ENCODE measurements at places on chromosomes 2 and 18.

DNA sequence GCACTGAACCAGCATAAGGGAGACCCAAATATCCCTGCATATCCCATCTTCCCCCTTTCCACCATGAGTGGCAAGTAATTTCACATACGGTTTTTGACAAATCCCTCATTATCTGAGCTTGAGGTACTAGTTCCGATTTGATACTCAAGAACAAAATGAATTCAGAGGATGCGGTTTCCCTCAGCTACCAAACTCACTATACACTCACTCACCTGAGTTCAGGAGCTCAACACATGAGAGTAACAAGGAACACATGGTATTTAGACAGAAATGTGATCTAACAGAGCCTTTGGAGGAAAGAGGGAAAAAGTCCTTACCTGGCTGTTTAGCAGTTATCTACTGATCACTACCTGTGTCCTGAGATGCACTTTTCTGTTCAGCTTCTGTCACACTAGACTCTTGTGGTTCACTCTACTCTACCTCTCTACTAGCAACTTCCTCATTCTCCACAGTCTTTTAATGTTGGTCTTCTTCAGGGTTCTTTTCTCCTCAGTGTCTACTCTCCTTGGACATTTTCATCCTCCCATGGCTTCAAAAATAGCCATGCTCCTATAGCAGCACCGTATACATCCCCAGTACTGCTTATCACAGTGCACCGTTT is 25.1 kb downstream of the ASXL2 start:
- no peak for DNase-seq

GRCh38 chr2:36820942-36821605 is 124.6 kb downstream of the VIT start:
- DNase-seq, result no peak

DNA sequence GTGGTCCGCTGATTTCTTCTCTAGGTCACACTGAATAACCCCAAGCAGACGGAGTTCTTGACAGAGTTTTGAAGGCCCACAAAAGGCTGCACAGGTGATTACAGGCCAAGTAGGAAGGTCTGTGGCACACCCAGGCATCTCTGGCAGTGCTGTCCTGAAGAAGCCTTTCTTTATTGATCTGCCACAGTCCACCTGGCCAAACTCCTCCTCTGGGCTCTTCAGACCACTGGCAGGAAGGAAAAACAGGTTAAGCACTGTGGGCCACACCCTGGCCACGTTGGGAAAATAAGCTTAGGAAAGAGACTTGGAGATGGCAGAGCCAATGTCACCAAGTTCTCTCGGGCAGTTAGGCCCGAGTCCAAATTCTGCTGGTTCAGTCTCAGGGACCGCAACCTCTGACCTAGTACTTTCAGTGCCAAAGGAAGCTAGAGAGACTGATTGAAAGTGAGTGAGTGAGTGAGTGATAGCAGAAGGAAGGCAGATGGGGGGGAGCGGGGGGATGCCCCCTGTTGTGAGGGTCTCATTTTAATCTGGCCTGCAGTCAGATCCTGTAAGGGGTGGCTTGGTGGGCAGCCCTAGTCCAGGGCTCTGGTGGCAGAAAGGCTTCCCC is 102.9 kb downstream of the TGFA start:
- DNase-seq, result no peak

DNA sequence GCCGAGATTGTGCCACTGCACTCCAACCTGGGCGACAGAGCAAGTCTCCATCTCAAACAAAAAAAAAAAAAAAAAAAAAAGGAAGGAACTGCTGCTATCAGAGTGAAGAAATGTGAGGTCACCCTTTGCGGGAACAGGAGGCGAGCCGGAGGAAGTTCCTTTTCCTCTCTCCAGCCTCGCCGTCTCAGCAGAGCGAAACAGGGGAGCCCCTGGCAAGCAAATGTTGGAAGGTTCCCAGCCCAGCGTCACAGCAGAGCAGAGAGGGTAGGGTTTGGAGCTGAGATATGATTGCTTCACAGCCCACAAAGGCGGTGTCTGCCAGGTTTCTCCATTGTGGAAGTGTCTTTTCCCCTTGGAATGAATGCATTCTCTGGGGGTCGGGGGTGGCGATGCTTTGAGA is 28.5 kb downstream of the SLC20A1 start:
- no peak for DNase-seq

DNA sequence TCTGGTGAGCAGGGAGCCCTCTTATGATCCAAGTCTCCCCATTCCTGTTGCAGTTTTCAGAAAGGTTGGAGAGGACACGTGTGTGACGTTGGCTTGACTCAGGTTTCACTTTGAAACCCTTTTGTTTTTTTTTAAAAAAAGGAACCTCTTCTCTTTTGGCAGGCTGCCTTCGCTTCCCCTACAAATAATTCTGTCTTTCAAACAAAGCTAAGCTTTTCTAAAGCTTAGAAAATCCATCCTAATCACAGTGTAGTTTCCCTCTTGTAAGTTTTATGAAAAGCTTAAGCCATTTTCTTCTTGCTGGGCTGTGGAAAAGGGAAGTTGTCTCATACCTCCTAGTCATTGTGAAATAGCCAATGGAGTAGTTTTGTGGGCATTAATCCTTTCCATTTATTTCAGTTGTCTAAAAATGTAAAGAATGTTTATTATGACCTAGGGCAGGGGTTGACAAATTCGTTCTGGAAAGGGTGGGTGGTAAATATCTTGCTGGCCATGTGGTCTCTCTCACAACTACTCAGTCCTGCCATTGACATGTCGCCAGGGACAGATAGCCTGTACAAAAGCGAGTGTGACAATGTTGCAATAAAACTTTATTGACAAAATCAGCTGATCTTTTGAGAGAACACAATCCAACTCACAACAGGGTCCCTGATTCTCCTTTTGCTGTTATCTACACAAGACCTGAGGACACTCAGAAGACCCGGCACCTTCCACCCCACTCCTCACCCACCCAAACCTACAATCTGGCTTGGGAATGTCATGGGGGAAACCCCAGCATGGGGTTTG is 878.8 kb downstream of the RNF144A start:
- peak; percentile 8 for DNase-seq

Measured in EH (cell line).